Stimulated activated CD4-positive, alpha-beta T cell treated with anti-CD3 and anti-CD28 coated beads, Interleukin-15, amount 100 ng/mL, for 1 hour (primary cell): ENCODE measurements at places on chromosomes 4 and X.

DNA sequence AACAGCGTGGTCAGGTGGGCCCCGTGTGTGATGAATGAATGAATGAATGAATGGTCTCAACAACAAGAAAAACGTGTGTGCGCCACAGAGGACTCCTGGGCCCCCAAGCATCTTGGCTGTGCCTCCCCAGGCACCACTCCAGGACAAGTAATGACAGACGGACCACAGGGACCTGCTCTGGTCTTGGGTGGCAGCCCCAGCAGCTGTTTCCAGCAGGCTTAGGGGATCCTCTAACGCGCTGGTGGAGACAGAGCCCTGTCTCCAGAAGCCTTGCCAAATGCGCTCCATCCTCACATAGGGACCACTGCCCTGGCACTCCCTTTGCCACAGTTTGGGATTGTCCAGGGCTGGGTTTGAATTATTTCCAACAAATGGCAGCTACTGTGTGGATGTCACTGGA, 39.1 kb downstream of the PSAPL1 start:
- DNase-seq, result no peak

DNA sequence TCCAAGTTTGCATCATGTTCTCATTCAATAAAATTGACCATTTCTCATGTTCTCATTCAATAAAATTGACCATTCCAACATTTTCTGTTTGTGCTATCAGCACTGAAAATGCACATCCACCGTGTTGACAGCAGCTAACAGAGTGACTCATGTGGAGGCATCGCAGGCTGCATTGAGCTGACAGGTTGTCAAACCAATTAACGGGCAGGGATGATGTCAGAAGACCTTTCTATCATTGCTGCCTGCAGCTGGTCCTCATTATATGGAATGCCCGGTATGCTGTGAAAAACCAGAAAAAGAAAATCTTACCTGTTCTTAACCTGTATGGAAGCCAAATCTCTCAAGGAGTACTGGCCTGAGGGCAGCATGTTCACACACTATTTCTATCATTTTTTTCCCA, 202.0 kb downstream of the SMIM20 start:
- no peak for DNase-seq

DNA sequence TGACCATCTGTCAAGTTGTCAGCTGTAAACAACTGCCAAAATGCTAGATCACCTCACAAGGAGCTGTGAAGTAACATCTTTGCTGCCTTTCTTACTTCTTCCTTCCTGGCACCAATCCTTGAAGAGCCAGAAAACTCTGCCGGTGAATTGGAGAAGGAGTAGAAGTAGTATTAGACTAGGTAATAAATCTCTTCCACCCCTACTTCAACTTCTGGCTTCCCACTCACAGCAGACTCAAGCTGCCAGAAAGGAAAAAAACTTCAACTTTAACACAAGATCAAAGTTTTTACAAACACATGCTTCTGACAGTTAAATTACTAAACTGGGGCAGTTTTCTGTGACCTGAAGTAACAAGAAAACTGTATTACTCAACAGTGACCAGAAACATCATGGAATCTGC, 164.7 kb upstream of the SLC7A11 start:
- DNase-seq, result no peak

DNA sequence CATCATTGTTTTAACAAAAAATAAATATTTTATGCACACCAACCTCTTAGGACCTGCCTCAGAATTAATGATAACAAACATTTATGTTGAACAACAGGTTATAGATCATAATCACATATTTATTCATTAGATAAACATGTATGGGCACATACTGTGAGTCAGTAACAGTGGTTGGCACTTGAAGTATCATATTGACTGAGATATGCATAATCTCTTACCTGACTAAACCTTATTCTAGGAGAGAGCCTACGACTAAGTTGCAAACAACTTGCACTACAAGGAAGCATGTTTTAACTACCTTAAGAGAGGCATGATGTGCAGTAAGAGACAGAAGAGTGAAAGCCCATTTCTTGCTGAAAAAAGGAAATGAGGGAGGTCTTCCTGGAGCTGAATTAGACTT, 6.5 kb upstream of the DACH2 start:
- DNase-seq, result no peak

- no peak for DNase-seq
Observed at GRCh38 chr4:164087733-164088132, 593.2 kb downstream of the TMA16 start.

GRCh38 chr4:148120216-148120615, 322.0 kb downstream of the NR3C2 start:
- DNase-seq, result no peak

GRCh38 chr4:129334136-129334535, 238.2 kb downstream of the C4orf33 start:
- DNase-seq, result no peak

- DNase-seq, result no peak
Observed at GRCh38 chrX:13597874-13598273, 28.5 kb downstream of the EGFL6 start.

GRCh38 chr4:73438582-73439215, 2.7 kb downstream of the AFP start:
- DNase-seq, result no peak

DNA sequence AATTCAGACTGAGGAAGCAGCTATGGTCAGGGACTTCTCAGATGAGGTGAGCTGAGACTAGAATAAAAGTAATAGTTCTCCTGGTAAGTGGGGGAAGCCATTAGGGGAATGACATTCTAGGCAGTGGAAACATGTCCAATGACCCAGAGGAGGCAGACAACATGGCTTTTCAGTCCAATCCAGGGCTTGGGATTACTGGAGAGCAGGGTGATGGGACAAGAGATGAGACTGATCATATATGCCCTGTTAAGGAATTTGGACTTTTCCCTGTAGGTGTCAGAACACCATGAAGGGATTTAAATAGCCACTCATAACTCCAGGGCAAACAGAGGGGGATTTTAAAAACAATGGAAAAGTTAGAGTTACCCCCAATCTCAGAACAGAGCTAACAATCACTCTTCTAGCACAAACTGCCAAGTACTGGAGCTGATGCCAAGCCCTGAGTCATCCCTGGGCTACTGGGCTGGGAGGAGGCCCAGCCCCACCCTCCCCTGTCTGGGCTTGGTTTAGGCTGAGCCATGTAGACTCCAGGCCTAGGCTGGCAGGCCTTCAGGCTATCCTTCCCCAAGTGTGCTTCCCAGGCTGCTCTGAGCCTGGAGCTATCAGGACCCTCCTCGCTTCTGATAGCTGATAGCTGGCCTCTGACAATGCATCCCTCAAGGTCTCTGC, 22.7 kb upstream of the MSN start:
- DNase-seq, result no peak

GRCh38 chr4:24876431-24876830, 36.4 kb downstream of the CCDC149 start:
- DNase-seq, result no peak

DNA sequence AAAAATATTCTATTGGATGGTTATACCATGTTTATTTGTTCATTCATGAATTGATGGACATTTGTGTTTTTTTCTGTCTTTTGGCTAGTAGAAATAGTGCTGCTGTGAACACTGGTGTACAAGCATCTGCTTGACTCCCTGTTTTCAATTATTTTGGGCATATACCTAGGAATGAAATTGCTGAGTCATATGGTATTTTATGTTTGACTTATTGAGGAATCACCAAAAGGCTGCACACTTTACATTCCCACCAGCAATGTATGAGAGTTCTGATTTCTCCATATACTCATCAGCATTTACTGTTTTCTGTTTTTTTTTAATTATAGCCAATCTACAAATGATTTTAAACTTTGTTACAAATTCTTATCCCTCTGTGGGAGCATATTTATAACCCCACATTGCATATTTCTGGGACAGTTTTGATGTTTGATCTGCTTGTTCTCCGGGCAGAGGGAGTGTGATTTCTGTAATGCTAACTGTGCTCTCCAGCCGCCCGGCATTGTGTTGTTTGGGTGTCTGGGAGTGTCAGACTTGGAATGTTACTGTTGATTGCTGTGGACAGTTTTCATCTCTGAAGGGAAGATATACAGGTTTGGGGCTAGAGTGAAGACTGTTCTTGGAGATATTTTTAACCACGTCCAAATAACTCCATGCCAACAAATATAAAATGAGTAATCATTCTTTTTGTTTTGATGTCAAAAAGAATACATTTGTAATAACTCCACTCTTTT, 60.5 kb upstream of the PGRMC2 start:
- DNase-seq, result no peak

DNA sequence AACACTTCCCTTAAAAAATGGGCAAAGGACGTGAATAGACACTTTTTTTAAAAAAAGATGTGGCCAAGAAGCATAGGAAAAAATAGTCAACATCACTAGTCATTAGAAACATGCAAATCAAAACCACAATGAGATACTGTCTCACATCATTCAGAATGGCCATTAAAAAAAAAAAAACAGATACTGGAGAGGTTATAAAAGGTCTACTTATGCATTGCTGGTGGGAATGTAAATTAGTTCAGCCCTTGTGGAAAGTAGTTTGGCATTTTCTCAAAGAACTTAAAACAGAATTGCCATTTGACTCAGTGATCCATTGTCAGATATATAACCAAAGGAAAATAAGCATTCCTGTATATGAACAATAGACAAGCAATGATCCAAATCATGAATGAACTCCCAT, 352.8 kb upstream of the EPHA5 start:
- no peak for DNase-seq

- DNase-seq, result no peak
Observed at GRCh38 chr4:86927843-86928395, 6.9 kb upstream of the AFF1 start.

DNA sequence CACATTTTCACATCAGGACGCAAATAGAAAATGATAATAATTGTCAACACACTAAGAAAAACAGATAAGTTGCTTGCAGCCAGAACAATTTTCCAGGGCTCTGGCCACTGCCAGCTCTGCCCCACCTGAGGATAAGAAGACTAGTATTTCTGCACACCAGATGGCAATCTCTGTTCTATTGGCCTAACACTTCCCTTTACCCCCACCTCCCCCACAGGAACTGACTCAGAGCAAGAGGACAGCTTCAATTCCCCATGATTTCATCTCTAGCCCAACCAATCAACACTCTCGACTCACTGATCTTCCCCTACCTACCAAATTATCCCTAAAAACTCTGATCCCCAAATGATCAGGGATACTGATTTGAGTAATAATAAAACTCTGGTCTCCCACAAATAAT, 164.0 kb downstream of the SMARCA1 start:
- no peak for DNase-seq

- DNase-seq, result no peak
Observed at GRCh38 chr4:69823048-69823447, 36.9 kb downstream of the SULT1E1 start.

DNA sequence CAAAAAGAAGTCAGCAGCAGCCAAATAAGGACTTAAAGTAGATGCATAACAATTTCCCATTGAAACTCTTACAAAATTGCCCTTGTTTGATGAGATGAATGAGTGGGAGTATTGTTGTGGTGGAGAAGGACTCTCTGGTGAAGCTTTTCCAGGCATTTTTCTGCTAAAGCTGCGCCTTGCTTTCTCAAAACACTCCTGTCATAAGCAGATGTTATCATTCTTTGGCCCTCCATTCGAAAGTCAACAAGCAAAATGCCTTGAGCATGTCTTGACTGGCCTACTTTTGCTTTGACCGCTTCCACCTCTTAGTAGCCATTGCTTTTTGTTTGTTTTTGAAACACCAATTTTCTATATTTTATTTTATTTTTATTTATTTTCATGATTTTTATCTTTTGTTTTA, 340.9 kb upstream of the FGF13 start:
- no peak for DNase-seq

DNA sequence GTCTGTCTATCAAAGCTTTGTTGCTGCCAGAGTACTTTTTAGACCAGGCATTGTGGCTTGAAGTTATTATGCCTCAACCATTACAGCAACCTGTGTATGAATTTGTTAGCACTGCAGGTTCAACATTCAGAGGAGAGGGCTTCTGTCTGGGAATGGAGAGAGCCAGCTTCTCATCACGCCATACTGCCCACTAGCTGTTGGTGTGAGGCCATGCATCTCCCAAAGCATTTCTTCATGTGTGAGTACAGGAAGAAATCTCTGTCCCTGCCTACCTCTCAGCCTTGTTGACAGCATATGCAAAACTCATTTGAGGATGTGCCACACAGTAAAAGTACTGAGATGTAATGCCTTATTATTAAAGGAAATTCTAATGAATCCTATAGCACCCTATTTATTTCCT, 76.9 kb upstream of the PPARGC1A start:
- no peak for DNase-seq

- no peak for DNase-seq
Observed at GRCh38 chr4:83569429-83569828, 33.5 kb downstream of the GPAT3 start.

DNA sequence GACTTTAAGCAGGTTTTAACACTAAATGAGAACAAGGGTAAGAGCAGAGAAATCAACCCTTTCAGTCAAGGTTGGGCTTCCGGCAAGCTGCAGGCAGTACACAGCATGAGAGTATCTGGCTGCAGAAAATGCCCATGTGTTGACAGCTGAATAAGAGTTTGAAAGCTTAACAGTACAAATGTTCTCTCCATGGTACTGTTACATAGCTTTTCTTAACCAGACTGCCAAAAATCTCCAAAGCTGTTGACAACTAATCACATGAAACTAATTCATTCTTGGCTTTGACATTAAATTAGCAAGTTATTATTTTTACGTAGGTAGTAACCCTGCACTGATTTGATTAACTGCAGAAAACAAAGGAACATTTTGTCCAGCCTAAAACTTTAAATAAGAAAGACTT, 153.5 kb downstream of the SLC10A7 start:
- DNase-seq, result no peak

- DNase-seq, result no peak
Observed at GRCh38 chr4:8593264-8594096, 915 bp downstream of the CPZ start.

DNA sequence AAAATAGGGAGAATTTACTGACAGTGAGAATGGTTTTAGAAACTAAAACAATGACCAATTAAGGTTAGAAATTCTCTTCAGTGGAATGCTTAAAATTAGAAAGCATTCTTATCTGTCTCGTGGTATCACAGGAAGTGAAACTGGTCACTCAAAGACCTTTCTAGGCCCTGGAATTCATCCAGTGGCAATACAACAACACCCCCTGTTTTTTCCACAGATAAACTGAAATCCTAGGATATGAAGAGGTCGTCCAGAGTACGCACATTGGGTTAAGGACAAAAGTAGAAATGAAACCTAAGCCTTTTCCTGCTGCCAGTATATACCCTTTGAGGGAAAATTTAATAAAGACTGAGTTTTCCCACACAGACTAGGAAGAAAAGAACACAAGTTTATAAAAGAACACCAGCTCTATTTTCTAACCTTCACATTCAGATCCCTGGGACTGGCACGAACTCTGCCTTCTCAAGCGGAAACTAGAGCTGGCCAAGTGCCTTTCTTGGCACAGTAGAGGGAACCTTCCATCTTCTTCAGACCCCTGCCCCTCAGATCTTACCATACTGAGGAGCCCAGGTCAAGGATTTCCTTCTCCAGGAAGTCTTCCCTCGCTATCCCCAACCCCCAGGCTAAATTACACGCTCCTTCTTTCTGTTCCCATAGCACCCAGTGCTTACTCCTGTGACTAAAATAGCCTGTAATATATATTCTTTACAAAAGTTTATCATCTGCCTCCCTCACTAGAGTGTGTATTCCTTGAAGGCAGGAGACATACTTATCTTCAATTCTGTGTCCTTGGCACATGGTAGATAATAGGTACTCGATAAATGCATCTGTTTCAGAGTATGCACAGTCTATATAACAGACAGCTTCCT, 16.9 kb downstream of the LHFPL1 start:
- DNase-seq, result no peak
